ENCODE measurements at places on chromosomes 1 and 21.

DNA sequence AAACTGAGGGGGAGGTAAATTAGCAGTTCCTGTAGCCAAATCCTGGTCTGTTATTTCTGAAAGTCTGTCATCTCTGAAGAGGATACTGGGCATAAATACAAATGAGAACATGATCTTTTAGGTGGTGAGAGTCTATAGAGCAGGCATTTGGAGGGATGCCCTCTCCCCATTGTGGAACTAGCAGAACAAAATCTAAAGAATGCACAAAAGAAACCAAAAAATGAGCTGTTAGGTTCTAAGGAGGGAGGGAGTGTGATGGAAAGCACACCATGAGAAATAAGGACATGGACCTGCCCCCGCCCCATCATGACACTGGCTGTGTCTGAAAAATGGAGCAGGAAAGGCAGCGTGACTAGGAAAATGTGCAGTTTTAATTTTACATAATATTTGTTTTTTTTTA, 262.0 kb downstream of the KIF26B start:
- DNase-seq = no peak

GRCh38 chr1:153985341-153985912, 712 bp downstream of the RAB13 start:
- no peak for DNase-seq

GRCh38 chr1:76868154-76868882, 1.0 kb downstream of the ST6GALNAC5 start:
- DNase-seq = no peak

GRCh38 chr1:155196893-155197638, 10.6 kb downstream of the THBS3 start:
- no peak for DNase-seq

DNA sequence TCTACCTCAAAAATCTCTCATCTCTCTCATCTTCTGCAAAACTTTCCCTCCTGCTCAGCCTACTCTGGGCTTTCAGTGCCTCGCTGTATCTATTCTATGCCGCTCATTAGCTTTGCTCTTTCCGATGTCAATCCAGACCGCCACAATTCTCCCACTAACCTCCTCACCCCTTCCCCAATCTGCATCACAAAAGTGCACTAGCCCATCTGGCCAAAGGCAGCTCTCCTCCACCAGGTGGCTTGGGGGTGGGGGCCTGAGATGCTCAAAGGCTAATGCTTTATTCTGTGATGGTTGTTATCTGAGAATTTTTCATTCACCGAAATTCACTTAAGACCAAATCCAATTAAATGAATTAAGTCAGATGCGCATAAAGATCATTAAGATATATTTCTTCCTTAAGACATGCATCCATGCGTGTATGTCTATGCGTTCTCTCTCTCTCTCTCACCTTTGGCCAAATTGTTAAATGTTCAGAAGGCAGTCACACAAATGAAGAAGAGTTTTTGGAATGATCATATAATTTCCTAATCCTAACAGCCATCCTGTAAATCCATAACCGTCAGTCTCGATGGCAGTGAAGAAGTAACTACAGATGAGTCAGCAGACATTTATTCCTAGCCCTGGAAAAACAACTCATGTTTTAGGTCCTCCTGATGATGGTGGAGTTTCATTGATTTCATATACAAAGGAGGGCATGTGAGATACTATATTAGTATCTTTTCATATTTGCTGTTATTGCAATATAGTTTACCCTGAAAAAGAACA, 111.3 kb downstream of the C1orf21 start:
- no peak for DNase-seq

- no peak for DNase-seq
Observed at GRCh38 chr1:218166268-218166945, 118.7 kb upstream of the RRP15 start.

DNA sequence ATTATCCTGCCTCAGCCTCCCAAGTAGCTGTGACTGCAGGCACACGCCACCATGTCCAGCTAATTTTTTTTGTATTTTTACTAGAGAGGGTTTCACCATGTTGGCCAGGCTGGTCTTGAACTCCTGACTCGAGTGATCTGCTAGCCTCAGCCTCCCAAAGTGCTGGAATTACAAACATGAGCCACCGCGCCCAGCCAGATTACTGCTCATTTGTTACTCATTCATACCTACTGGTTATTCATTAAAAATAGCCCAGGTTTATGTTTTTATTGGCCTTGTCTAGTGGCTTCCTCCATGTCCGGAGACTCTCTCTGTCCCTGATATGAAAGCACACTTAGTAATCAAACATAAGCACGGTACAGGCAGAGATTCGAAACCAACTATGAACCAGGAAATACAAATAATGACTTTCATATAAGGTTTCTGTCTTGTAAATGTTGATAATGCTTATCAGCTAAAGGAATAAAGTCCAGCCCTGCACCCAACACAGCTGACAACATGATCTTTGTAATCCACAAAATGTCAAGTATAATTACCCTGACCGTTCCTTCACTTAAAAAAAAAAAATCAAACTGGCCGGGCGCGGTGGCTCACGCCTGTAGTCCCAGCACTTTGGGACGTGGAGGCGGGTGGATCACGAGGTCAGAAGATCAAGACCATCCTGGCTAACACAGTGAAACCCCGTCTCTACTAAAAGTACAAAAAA, 50.4 kb upstream of the CXADR start:
- no peak for DNase-seq

DNA sequence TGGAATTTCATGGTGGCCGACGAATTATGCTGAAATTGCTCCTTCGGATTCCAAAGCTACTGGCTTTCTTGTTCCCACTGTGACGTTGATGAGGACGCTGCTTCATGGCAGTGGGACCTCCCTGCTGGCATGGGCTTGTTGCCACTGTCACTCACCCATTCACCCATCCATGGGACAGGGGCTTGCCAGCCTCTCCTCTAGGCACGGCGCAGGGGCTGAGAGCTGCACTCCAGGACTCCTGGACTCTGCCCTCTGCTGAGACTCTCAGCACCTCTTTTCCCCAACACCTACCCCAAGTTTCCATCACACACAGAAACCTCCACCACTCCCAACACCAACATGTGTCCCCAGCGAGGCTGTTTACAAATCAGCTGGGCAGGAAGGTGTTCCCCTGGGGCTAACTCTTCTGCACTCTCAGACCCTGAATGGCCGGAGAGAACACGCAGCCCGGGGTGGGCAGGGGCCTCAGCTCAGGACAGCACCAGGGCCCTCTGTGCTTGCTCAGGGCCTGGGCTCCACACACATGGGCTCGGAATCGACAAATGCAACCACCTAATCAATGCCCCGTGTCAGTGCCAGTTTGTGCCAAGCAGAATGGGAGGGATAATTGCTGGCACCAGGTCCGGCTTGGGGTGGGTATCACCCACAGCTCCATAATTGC, 3.1 kb downstream of the ITGB2 start:
- DNase-seq = no peak

- DNase-seq = no peak
Observed at GRCh38 chr1:240768979-240769378, 157.0 kb upstream of the GREM2 start.

DNA sequence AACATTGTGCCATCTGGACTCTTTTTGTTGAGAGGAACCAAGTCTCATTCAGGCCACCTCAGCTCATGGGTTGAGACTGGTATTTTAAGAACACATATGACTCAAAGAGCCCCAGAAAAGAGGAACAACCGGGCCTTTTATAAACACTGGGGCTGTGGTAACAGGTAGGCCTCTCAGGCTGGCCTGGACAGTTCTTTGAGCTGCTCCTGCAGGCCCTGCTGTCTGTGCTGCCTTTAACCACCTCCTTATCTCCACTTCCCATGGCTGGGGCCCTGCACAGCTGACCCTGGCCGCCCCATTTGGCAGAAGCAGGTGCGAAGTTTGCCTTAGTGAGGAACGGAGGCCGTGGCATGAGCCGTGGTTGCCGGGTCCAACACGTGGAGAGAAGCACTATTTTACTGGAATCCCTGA, 163.3 kb downstream of the RHOU start:
- no peak for DNase-seq

DNA sequence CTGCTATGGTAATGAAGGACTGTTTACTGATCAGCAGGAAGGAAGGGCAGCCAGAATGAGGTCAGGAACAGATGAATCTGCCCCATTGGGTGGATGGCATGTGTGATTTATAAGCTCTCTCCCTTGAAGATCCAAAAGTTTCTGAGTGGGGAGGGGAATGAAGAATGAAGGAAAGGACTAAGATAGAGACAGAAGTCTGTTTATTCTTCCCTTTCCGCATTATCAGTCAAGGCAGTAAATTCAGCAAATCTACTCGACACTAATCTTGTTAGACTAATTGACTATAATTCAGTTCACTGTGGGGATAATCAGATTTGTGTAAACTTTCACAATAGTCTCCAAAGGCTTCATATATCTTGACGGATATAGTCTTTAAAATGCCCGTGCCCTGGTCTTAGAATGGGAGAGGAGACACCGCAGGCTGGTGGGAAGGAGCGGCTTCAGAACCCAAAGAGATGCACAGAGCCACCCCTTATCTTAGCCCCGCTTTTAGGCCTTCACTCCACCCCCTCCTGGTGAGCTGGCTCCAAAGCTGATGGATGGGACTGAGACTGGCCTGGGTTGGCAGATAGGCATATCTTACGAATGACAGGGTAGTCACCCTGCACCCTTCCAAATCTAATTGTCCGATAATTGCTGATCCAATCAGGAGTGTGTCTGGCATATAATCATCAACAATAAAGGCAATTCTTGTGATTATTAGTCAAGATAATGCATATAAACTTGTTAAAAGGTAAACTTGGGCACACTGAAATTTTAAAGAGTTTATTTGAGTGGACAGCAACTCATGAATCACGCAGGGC, 76.0 kb upstream of the PPM1J start:
- no peak for DNase-seq

DNA sequence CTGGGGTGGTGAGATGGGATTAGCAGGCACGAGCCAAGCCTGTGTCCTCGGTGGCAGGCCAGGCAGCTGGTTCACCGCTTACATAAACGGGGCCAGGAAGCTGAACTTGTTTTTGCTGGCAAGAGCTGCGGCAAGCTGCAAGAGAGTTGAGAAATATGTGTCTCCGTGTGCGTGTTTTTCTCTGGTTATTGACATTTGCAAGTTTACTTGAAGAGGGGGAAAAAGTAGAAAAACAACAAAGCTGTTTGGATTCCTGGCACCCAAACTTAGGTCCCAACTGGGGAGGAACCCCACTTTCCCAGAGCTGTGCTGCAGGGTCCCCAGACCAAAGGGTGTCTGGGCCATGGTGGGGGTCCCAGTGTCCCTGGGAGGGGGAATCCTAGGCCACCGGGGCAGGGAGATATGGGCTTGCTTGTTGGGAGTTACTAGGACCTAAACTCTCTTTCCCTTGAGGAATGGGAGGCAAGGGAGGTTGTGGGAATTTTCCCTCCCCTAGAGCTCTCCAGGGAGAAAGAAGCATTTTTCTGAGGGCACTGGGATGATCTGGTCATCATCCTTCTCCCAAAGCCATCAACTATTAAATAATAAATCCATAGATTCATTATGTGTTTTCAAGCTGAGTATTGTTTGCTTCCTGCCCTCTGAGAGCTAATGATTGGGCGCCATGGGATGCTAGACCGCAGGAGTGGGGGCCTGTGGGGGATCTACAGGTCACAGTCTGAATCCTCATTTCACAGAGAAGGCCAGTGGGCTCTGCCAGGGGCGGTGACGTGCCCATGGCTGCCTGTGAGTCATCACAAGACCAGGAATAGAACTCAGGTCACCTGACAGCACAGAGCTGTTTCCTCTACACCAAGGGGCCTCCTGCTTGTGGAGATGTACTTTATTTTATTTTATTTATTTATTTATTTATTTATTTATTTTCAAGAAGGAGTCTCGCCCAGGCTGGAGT, 14.8 kb downstream of the IL6R start:
- peak; percentile 72 for DNase-seq

DNA sequence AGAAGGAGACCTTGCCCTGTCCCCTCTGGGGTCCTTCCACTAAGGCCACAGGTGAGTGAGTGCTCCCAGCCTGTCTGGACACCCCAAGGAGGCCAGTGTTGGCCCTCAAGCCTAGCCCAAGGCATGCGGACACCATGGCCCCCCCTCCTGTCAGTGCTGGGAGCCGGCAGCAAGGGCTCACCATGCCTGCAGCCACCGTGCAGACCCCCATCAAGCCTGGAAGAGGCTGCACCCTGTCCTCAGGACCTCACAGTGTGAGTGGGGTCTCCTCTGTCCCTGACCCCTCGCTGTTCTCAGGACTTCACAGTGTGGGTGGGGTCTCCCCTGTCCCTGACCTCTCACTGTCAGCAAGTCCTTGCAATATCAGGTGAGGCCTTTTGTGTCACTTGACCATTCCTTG, 33.2 kb upstream of the PRSS38 start:
- no peak for DNase-seq

DNA sequence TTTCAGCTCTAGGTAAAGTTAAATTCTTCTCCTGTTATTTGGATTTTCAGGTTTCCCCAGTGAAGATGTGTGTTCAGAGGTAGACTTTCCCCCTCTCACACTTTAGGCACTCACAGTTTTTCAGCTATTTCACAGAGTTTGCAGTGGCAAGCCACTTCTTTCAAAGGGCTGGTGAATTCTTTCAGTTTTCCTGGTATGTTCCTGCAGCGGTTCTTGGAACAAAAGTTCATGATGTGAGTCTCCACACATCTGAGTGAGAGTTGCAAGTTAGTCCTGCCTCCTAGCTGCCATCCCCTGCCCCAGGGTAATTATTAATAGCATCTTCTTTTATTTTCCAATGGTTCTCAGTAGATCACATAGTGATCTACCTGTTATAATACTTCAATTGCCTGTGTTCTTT, 27.3 kb upstream of the CD84 start:
- no peak for DNase-seq

DNA sequence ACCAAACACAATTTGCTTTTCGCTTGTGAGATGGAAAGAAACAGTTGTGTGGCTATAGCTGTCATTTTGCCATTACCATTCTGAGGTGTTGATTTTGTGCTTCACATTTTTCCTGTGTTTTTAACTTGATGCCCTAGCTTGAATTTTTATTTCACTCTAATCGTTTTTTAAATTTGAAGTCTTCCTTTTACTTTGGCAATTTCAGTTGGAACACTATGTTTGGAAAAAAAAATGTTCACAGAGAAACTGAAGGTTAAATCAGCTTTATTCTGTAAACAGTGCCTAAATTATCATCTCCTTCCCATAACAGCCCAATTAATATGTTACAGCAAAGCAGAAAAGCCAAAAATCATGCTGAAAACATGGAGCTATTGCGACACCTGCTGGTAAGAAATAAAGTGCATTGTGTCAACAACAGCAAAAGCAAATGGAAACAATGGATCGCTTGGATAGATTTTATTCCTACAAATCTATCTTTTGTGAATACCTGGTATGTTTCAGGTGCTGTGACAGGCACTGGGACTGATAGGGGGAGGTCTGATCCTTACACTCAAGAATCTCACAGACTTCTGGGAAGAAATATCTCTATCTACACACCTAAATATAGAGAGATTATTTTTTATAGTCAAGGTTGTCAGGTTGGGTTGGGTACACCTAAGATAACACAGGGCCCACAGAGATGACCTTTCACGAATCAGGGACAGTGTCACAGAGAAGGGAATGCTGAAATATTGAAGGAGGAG, 16.2 kb upstream of the ERICH3 start:
- no peak for DNase-seq

Measured in GF-D8 (cell line).